ENCODE measurements at places on chromosomes 2 and 18. TPM values are rescaled to one million over a fixed set of nuclear protein-coding genes. Genes with fewer than 3 reads are reported as not detected.

VWC2L gene
- polyA plus RNA-seq = 0.03 TPM

SRD5A2 gene
- polyA plus RNA-seq = 0.22 TPM

RAX gene
- polyA plus RNA-seq = not detected

PDE11A gene
- 1.5 TPM for polyA plus RNA-seq

TNS1 gene
- polyA plus RNA-seq = 26.8 TPM

PPIG gene
- polyA plus RNA-seq = 75.2 TPM

EPHA4 gene
- 4.9 TPM for polyA plus RNA-seq

SERPINB11 gene
- polyA plus RNA-seq = not detected

ERFE gene
- 0.94 TPM for polyA plus RNA-seq

MRPL33 gene
- 126 TPM for polyA plus RNA-seq

ST6GAL2 gene
- 5.2 TPM for polyA plus RNA-seq

MEP1B gene
- polyA plus RNA-seq = 0.45 TPM

RASGRP3 gene
- 11.2 TPM for polyA plus RNA-seq

Data from large intestine (tissue), 12 donors.